ENCODE measurements at places on chromosomes 4 and X.

DNA sequence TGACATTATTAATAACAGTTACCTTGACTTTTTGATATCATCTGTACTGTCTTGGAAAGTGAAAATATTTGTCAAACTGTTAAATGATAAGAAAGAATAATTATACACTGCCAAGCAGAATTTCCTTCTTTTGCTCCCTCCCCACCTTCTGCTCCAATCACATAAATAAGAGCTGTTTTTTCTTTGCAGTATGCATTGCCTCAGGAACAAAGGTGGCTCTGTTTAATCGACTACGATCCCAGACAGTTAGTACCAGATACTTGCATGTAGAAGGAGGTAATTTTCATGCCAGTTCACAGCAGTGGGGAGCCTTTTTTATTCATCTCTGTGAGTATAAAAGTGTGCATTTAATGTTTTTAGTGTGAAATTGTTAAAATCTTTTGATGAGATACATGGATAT is 66.1 kb downstream of the CCKAR start:
- no peak for DNase-seq

GRCh38 chr4:40848940-40849339 is 99.2 kb downstream of the NSUN7 start:
- no peak for DNase-seq

DNA sequence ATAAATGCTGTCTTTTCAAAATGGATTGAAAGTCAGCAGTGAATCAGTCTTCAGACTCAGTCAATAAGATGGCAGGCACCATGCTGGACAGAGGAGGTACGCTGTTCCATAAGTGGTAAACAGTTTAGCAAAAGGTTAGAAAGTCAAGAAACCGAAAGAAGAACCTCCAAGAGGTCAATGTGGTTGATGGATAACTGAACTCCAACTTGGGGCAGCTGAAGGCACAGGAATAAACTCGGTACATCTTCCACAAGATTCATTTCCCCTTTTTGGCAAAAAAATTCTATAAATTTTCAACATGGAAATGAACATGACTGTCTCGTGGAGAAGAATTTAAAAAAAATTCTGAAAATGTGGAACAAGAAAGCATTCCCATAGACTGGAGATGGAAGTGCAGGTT is 18.4 kb upstream of the SEL1L3 start:
- no peak for DNase-seq

DNA sequence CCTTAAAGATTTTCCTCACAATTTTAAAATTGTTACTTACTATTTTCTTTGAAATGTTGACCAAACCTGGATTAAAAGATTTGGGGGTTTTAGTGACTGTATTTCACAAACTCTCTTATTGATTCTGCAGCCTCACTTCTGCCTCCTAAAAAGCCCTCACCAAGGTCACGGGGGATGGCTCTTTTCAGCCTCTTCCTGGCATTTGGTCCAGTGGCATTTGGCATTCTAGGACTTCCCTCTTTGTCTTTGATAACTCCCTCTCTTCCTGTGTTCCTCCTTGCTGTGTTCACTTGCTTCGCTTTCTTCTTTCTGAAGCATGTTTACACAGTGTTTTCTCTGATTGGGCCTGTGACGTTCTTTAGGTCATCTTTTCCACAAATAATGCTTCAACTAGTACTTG is 21.5 kb downstream of the PKD2 start:
- DNase-seq: no peak

GRCh38 chr4:76205476-76205875 is 8.1 kb downstream of the SCARB2 start:
- DNase-seq: no peak

GRCh38 chr4:112766422-112766821 is 129.5 kb downstream of the LARP7 start:
- DNase-seq: no peak

DNA sequence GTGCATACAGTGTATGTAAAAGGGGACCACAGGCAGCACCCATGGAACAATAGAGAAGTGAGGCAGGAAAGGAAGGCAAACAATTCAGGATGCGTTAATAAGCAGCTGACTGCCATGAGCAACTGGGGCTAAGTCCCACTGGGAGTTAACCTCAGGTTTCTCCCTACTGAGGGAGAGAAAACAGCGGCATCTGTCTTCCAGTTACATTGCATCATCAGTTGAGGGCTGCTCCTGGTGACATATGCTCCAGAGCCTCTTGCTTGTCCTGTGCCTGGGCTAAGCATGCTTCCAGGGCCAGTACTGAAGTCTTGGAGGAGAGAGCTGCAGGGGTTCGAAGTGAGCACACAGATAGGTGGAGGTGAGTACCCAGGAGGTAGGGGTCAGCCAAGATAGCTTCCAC is 24.3 kb downstream of the RAI2 start:
- no peak for DNase-seq

GRCh38 chrX:41722214-41722613 is 1.8 kb upstream of the GPR82 start:
- DNase-seq: no peak
